ENCODE measurements at places on chromosomes 16 and 17.
A peak's percentile ranks its signal among the peaks of the same experiment; 100 is the strongest.

GRCh38 chr17:57372156-57372555 lies 115.8 kb downstream of the MSI2 start:
- DNase-seq: no peak

DNA sequence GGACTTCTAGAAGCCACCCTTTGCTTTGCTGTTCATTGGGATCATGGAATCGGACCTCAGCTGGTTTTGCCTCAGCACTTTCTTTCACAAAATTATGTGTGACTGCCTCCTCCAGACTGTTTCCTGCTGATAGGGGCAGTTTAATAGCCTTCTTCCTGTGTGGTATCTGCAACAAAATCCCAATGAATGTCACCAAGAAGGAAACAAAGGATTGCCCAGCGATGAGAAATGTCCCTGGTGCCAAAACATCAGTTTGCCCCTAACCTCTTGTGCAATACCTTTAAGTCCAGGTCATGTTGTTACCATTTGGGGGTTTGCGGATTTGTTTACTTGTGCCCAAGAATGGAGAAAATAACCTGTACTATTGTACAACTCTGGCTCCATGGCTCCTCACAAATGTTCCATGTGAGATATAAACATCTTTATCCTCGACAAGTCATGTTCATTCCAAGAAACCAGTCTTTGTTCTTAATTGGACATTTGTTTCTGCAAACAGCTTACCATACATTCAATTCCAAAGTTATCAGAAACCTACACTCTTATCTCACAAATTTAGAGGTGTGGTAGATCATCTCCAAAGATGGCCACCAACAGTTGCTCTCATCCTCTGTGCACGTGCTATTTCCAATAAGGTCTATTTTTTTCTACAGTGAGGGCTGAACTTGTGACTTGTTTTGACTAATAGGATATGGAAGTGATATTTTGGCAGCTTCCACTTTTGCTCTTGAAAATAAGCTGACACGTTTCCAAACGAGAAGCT lies 14.8 kb downstream of the TAC4 start:
- no peak for DNase-seq

- no peak for DNase-seq
Measured at GRCh38 chr17:8820311-8821010, 21.3 kb upstream of the MFSD6L start.

- DNase-seq: peak; percentile 0
Measured at GRCh38 chr16:76653390-76654026, 376.3 kb downstream of the CNTNAP4 start.

DNA sequence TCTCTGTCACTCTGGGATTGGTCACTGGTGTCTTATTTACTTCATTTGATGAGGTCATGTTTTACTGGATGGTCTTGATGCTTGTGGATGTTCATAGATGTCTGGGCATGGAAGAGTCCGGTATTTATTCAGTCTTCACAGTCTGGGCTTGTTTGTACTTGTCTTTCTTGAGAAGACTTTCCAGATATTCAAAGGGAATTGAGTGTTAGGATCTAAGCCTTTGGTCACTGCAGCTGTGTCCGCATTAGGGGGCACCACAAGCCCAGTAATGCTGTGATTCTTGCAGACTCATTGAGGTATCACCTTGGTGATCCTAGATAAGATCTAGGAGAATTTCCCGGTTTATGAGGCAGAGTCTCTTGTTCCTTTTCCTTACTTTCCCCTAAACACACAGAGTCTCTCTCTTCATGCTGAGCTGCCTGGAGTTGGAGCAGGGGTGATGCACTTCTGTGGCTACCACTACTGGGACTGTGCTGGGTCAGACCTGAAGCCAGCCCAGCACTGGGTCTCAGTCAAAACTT lies 214.7 kb downstream of the SPECC1 start:
- no peak for DNase-seq

- DNase-seq: no peak
Measured at GRCh38 chr17:79799538-79800324, 2.9 kb upstream of the CBX8 start.

GRCh38 chr16:50305441-50306061 lies 39.2 kb downstream of the ADCY7 start:
- no peak for DNase-seq

GRCh38 chr16:84565669-84566495 lies 52.0 kb downstream of the COTL1 start:
- DNase-seq: no peak

DNA sequence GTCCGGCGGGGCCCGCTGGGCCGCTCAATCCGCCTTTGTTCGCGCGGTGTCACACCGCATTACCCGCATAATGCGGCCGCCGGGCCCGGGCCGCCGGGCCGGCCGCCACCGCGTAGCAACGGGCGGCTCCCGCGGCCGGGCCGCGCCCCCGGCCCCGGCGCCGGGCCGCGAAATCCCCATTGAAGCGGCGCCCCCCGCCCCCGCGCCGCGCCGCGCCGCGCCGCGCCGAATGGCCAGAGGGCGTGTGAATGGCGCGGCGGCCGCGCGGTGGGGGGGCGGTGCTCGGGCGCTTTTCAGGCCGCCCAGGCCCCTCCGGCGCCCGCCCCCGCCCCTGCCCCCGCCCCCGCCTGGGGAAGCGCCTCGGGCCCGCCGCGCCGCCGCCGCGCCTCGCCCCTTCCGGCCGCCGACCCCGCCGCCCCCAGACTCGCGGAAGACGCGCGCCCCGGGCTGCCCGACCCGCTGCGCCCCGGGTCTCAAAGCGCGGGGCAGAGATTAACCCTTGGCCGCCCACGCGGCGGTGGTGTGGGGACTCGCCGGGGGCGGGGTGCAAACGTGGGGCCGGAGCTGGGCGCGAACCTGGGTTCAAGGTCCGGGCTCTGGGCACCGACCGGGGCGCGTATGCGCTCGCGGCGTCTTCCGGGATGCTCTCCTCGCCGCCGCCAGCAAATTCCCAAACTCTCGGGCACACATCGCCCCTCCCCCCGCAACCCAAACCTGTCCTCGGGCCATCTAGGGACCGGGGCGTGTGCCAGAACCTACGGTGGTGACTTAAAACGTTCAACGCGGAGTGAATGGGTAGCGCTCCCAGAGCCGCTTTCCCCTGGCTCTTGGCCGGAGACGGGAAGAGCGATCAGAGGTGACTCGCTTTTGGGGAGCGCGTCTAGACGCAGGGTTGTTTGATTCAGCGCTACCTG lies 46.7 kb downstream of the WNT3 start:
- no peak for DNase-seq

DNA sequence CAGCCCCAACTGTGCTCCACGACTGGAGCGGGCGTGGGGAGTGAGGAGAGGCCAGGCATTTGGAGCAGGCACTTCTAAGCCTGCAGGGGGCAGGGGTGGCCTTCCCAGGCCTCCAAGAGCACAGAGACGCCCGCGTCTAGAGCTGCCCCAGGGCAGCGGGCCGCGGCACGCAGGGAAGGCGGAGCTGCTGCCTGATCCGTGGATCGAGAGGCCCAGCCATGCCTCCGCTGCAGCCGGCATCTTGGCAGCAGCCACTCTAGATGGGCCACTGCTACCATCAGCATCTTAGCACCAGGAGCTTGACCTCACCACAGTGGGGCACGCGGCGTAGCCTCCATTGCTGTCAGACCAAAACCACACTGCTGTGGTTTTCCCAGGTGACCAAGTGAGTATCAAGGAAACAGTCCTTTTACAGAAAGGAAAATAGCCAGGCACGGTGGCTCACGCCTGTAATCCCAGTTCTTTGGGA lies 20.4 kb upstream of the WDR45B start:
- no peak for DNase-seq

GRCh38 chr17:50603340-50603739 lies 31.3 kb upstream of the ABCC3 start:
- no peak for DNase-seq

DNA sequence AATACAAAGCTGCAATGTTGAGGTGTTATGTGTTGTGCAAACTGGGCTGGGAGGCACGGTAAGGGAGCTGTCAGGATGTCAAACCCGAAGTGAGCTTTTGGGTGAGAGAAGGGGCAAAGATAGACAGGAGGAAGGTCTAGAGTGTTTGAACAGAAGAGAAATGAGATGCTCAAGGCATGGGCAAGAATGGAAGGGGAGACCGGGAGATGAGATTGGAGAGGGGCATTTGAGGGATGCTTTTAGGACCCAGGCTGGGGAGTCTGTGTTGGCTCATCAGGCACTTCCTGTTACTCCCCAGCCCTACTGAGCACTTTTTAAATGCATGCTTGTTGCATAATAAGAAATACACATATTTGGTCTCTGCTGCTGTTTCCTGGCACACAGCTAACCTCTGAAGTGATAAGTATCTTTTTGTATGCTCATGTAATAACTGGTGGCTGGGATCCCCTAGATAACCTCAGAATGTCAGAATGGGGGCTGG lies 13.7 kb downstream of the UNC45B start:
- DNase-seq: no peak

DNA sequence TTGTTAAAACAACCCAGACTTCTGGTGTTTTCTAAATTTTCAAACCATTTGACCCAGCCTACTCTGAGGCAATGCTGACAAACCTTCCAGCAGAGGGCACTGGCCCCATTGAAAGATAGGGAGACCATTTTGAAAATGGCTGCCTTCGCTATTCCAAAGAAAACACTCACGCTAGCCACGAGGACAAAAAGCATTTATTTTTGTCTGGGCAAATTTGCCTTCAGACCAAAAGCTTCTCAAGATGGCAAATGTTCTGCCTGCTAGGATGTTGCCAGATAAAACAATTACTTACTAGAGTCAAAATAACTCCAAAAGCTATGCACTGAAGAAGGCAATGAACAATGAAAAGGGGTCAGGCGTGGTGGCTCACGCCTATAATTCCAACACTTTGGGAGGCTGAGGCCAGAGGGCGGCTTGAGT lies 296.7 kb upstream of the IRX5 start:
- no peak for DNase-seq

DNA sequence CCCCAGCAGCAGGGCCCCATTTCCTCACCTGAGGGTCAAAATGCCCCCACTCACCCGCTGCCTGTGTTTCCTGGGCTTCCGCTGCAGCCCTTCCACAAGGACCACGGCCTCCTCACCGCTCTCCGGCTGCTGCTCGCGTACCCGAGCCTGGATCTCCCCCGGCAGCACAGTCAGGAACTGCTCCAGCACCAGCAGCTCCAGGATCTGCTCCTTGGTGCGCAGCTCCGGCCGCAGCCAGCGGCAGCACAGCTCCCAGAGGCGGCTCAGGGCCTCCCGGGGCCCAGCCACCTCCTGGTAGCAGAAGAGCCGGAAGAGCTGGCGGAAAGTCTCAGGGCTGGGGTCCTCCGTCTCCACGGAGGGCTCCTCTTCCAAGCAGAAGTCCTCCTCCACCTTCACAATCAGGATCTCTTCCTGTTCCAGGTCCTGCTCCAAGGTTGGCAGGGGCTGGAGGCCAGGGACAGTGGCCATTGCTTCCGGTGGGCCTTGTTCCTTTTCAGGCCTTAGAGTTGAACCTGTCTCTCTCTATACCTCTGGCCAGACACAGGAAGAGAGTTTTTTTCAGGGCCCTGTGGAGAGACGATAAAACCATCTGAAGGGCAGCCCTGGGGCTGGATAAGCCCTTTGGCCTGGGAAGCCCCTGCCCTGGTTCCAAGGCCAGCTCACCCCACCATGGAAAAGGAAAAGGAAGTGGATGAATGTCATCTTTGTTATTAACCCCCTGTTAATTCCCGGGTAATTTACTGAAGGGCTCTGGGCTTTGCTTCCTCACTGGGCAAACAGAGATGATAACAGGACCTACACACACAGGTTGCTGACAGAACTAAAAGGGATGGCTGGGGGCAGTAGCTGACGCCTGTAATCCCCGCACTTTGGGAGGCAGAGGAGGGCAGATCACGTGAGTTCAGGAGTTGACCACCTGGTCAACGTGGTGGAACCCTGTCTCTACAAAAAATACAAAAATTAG lies 1.2 kb downstream of the ZNF500 start:
- DNase-seq: no peak

DNA sequence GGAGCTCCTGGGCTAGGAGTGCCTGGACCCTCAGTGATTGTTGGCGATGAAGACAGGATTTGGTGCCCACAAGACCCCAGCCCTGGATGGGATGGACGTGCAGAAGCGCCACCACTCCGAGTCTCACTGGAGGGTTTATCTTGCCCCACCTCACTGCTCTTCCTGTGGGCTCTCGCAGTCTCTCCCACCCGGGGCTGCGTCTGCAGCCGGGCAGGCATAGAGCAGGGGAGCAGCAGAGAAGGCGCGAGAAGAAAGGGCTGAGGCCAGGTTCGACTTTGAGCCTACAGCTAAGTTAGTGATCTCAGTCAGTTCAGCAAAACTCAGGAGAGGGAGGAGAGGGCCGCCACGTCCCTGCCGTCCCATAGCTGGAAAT lies 6.6 kb downstream of the UBE2I start:
- no peak for DNase-seq

DNA sequence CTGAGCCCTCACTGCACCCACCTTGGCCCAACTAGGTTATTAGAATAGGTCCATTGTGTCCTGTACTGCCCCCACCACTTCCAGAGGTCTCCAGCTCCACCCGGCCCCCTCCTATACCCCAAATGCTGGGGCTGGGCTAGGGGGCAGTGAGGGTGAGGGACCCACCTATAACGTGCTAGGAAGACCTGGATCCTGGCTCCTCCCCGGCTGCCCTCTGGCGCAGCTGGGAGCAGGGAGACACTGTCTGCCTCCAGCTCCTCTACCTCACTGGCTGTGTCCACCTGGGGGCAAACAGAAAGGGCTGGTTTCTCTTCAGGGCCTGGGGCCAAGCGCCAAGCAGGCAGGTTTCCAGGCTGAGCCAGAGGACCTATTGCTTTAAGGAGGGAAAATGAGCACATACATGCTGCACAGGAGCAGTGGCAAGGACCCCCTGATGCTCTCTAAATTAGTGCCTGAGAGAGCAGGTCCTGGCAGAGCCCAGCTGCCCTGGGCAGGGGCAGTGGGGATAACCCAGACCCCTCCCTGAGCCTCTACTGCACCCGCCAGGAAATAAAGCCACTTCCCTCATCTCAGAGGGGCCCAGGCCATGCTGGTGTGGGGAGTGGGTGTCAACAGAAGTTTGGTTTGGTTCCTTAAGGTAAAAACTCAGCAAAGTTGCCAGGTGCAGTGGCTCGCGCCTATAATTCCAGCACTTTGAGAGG lies 12.2 kb downstream of the TSPOAP1 start:
- no peak for DNase-seq

DNA sequence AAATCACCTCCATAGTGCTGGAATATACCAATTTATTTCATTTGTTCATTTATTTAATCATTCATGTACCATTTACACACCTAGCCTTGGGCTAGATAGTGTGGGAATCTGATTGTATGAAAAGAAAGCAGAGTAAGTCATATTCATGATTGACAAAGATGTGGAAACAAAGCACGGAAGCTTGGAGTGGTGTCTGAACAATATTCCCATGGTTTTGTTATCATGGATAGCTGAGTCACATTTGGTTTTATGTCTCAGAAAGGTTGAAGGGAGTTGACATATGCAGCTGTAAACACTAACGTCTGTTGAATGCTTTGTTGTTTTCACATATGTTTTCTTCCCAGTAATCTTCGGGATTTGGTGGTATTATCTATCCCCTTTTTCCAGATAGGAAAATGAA lies 76.6 kb downstream of the MAP2K4 start:
- no peak for DNase-seq

- no peak for DNase-seq
Measured at GRCh38 chr17:76385892-76386786, 1.7 kb downstream of the SPHK1 start.

DNA sequence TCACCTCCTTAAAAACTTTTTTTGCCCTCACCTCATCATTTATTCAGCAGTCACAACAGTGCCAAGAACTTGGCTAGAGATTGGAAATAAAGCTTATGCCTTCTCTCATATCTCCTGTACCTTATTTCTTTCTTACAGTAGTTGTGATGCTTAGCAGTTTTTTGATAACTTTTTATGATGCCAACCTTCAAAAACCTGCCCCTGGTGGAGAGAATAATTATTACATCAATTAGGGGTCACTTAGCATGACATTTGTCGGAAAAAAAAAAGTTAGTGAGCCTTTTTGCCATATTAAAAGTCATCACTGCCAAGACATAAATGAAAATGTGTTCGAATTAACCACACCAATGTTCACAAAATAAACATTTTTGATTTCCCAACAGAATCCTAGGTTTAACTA lies 296.6 kb downstream of the WWOX start:
- no peak for DNase-seq

Measured in AG04449 (cell line).